ENCODE measurements at places on chromosomes 7 and 10. TPM values are rescaled to one million over a fixed set of nuclear protein-coding genes. Genes with fewer than 3 reads are reported as not detected.

Gene PTF1A
- total RNA-seq: not detected

Gene ACSL5
- total RNA-seq: 0.64 TPM

Gene PNLIPRP3
- total RNA-seq: not detected

DNA sequence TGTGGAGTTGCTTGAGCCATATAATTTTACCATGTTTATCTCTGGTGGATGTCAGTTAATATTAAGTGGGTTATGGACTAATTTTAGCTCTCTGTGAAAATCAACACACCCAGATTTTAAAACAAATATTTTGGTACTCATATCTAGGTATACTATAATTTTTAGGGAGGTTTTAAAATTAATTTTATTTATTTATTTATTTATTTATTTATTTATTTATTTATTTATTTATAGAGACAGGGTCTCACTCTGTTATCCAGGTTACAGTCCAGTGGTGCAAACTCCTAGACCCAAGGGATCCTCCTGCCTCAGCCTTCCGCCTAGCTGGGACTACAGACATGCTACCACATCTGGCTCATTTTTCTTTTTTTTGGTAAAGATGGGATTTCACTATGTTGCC, 7.3 kb upstream of the CREM start:
- no peak for DNase-seq
- no peak overlapping the region for H3K4me3 ChIP-seq
- no peaks in the 10 kb centered on the region for H3K4me1 ChIP-seq
- H3K36me3 ChIP-seq: no peaks in the 10 kb centered on the region
- no peak overlapping the region for H3K27ac ChIP-seq
- H3K27me3 ChIP-seq: no peaks in the 10 kb centered on the region

- no peaks in the 10 kb centered on the region for H3K4me1 ChIP-seq
- H3K27me3 ChIP-seq: no peaks in the 10 kb centered on the region
- DNase-seq: no peak
- H3K4me3 ChIP-seq: no peak overlapping the region
Observed at GRCh38 chr7:150818971-150819370, 18.4 kb downstream of the TMEM176A start.

DNA sequence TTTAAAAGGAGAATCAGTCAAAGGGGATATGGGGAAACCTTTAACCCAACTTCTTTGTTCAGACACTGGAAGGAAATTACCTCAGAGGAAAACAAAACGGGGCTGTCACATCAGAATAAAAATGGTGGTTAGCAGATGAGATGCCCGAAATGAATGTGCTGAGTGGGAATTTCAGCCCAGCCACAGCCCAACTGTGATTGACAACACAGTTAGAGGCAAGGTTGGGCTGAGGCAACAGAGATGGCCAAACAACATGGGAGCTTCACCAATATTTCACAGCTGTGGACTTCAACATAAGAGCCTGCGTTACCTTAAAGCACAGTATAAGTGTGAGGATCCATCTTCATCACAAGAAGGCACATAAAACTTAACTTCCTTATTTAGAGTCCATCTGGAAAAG, 133.5 kb upstream of the PTPRZ1 start:
- peak overlapping the region; percentile 55 for H3K27ac ChIP-seq
- H3K4me3 ChIP-seq: no peak overlapping the region
- H3K4me1 ChIP-seq: peaks cover 3% of the 10 kb centered on the region
- no peaks in the 10 kb centered on the region for H3K27me3 ChIP-seq
- DNase-seq: no peak

DNA sequence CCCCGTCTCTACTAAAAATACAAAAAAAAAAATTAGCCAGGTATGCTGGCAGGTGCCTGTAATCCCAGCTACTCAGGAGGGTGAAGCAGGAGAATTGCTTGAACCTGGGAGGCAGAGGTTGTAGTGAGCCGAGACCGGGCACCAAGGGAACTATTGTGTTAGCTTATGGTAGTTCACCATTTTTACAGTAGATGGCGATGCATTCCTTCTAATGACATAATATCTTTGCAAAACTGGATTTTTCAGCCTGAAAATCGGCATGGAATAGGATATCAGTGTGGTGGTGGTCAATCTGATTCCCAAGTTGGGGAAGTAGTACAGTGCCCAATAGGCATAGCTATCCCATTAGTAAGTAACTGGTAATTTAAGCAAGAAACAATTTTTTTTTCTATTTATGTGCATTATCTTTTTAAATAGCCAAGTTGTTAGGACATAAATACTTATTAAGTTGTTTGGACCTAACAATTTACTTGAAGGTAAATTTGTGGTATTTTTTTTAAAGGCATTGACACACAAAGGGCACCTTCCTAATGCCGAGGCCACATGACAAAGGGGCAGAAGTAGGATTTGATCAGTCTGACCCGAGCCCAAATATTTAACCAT, 17.6 kb upstream of the IMPDH1 start:
- H3K4me3 ChIP-seq: no peak overlapping the region
- H3K4me1 ChIP-seq: peaks cover 4% of the 10 kb centered on the region
- DNase-seq: peak; percentile 48
- H3K36me3 ChIP-seq: no peaks in the 10 kb centered on the region
- no peaks in the 10 kb centered on the region for H3K27me3 ChIP-seq

- H3K27ac ChIP-seq: no peak overlapping the region
- H3K4me1 ChIP-seq: peaks cover 3% of the 10 kb centered on the region
- no peaks in the 10 kb centered on the region for H3K36me3 ChIP-seq
Observed at GRCh38 chr10:114077347-114077746, 33.7 kb downstream of the ADRB1 start.

DNA sequence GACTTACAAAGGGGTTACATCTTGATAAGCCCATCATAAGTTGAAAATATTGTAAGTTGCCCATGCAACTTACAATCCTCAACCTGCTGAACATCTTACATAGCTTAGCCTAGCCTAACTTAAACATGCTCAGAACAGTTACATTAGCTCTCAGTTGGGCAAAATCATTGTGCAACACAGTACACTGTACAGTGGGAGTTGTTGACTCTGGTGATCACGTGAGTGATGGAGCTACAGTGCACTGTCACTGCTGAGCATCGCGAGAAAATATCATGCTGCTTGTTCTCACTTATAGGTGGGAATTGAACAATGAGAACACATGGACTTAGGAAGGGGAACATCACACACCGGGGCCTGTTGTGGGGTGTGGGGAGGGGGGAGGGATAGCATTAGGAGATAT, 214.9 kb upstream of the ZMIZ1 start:
- H3K36me3 ChIP-seq: no peaks in the 10 kb centered on the region
- DNase-seq: no peak
- no peak overlapping the region for H3K27ac ChIP-seq
- H3K27me3 ChIP-seq: peaks cover 2% of the 10 kb centered on the region

GRCh38 chr10:122249303-122249850, 21.7 kb upstream of the BTBD16 start:
- H3K27me3 ChIP-seq: peaks cover 9% of the 10 kb centered on the region
- peaks cover 2% of the 10 kb centered on the region for H3K4me1 ChIP-seq
- DNase-seq: no peak
- peaks cover 27% of the 10 kb centered on the region for H3K36me3 ChIP-seq
- H3K27ac ChIP-seq: no peak overlapping the region
- no peak overlapping the region for H3K4me3 ChIP-seq

All from endothelial cell (in vitro differentiated cells).